IPS DF 6.9 (cell line): ENCODE measurements at places on chromosomes 6 and 20.

DNA sequence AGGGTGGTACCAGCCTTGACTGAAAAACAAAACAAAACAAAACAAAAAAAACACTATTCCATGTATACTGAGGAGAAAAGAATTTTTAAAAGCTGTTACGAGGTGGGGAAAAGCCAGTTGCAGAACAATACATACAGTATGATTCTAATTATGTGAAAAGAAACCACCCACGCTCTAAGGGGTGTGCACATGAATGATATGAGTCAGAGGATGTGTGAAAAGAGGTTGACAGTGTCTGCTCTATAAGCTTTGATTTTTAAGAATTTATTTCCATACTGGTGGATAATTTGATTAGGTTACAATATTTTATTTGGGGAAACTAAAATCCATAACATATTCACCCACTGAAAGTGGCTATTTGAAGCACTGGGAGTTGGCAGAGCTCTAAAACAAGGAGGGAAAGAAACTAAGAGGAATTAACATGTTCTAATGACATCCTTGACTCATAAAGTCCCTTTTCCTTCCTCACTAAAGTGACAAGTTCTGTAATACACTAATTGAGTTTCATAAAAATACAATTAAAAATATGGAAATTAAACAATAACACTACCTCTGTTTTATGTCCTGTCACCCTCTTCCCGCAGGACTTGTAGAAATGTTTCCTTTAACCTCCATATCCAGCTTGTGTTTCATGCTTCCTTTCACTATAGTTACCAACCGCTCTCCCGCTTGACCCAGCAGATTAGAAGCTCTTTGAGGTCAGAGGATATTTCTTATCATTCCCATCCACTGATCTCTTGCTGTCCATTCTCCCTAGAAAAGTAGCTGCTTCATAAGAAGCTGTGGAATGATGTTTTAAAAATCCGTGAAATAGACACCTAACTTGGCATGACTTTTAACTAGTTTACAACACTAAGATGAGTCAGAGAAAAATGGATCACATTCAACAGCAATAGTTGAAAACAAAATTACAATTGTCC, 118.6 kb upstream of the CCDC28A start:
- no peak for DNase-seq
- no peaks in the 10 kb centered on the region for H3K36me3 ChIP-seq
- no peaks in the 10 kb centered on the region for H3K4me1 ChIP-seq
- no peaks in the 10 kb centered on the region for H3K27me3 ChIP-seq
- no peak overlapping the region for H3K27ac ChIP-seq

GRCh38 chr20:7722564-7722963, 217.7 kb downstream of the HAO1 start:
- no peaks in the 10 kb centered on the region for H3K4me1 ChIP-seq
- no peak for DNase-seq
- H3K27me3 ChIP-seq, result no peaks in the 10 kb centered on the region
- H3K4me3 ChIP-seq, result no peak overlapping the region
- no peaks in the 10 kb centered on the region for H3K36me3 ChIP-seq
- H3K27ac ChIP-seq, result no peak overlapping the region

DNA sequence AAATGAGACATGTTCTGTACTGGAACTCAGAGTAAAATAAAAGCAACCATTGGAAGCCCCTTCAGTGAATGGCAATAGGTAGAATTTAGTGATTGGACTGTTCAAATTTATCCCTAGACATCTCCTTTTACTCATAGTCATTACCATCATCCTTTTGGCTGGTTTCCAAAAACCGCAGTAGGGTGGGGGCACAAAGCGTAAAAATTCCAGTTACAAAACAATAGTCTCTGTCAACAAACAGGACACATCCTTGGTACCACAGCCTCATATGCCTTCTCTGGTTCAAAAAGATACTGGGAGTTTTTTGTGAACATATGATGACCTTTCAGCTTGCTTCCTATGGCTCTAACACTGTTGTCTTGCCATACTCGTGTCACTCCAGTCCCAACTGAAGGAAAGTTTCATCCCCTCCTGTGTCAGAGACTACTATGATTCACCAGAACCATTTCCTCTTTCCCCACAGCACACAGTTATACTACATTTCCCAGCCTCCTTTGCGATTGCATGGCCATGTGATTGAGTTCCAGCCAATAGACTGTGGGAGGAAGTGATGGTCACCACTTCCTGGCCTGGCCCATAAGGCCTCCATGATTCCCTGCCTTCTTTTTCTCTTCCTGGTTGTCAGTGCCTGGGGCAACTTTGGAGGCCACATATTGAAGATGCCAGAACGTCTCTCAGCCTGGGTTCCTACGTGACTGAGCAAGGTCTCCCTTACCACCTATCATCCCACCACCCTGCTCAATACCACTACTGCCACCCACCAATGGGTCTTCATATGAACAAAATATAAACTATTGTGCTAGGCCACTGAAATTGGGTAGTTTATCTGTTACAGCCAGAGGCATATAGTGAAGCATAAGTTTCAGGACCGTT, 162.4 kb downstream of the ID4 start:
- no peak for DNase-seq
- no peaks in the 10 kb centered on the region for H3K27me3 ChIP-seq
- no peaks in the 10 kb centered on the region for H3K36me3 ChIP-seq
- H3K4me3 ChIP-seq, result no peak overlapping the region
- no peaks in the 10 kb centered on the region for H3K4me1 ChIP-seq

DNA sequence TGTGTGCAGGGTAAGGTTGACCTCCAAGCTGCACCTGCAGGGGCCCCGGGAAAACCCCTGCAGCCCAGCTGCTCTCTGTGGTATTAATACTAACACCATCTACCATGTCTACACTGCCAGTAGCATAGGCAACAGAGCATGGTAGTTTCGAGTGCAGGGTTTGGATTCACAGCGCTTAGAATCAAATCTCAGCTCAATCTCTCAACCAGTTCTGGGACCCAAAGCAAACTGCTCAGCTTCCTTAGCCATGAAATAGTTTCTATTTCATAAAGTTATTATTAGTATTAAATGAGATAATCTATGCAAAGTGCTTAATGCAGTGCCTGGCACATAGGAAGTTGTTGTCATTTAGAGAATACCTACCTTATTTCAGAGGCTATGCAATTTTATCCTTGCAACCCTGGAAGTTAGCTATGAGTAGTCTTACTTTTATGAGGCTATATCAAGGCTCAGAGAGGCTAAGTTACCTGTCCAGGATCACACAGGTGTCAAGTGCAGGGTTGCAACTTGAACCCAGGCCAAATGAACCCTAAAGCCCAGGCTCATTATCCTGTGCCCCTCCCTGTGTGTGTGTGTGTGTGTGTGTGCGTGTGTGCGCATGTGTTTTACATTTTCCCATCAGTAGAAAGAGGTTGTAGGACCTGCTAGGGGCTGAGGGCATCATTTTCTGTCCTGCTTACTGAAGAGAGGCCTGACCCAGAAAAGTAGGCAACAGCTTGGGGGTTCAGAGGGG, 27.6 kb upstream of the MRPS18A start:
- no peaks in the 10 kb centered on the region for H3K36me3 ChIP-seq
- no peaks in the 10 kb centered on the region for H3K27me3 ChIP-seq
- H3K4me3 ChIP-seq, result no peak overlapping the region
- H3K27ac ChIP-seq, result no peak overlapping the region
- 0 out of 2 replicates have a peak, but pooled peaks cover 2% of the 10 kb centered on the region for H3K4me1 ChIP-seq

DNA sequence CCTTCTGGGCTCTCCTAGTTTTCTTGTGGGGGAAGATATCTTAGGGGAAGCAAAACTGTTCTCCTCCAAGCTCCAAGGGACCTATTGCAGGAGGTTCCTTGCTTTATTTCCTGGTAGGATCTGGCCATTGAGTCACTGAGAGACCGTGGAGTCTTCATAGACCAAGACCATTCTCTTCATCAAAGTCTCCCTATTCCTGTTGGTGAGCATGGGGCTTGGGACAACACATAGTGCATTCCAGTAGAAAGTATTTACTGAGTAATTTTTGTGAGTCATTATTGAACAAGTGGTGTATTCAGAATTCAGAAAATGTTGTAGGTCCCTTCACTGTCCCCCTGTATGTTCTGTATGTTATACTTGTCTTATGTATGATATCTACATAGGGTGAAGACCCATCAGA, 133.6 kb downstream of the CDH26 start:
- no peak overlapping the region for H3K27ac ChIP-seq
- H3K36me3 ChIP-seq, result no peaks in the 10 kb centered on the region
- no peak for DNase-seq
- H3K4me3 ChIP-seq, result no peak overlapping the region
- H3K4me1 ChIP-seq, result no peaks in the 10 kb centered on the region
- no peaks in the 10 kb centered on the region for H3K27me3 ChIP-seq

DNA sequence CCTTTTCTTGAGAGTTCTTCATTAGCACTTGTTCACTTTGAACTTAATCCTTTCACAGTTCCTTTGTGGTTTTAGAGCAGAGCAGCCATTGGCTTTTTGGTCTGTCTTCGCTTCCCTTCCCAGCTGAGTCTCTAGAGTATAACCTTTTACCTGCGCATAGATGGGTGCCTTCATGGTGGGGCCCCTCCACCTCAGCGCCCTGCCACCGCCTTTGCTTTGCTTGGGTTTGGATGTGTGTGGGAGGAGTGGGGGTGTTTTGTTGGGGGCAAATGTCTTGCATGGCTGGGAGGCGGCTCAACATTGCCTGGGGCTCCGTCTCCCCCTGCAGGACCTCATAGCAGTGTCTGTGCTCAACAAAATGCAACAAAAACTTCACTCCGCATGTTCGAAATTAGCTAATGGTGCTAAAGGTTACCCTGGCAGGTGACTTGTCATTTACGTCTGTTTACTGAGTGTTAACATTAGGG, 11.9 kb downstream of the PYGB start:
- H3K4me1 ChIP-seq, result no peaks in the 10 kb centered on the region
- no peak for DNase-seq
- H3K36me3 ChIP-seq, result peaks cover 8% of the 10 kb centered on the region; the same call in 1 of the 2 replicates
- no peak overlapping the region for H3K4me3 ChIP-seq
- H3K27ac ChIP-seq, result no peak overlapping the region

DNA sequence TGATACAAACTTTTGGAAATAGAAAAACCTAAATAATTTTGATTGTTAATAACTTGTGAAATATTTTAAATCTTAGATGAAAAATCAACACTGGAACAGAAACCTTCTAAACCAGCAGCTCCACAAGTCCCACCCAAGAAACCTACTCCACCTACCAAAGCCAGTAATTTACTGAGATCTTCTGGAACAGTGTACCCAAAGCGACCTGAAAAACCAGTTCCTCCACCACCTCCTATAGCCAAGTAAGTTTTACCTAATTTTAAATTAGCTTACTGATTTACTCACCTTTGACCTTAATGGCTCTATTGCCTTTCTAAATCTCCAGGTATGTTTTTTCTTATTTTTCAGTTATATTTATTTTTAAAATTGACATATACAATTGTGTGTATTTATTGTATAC, 102.6 kb upstream of the ADGRF4 start:
- no peaks in the 10 kb centered on the region for H3K27me3 ChIP-seq
- H3K36me3 ChIP-seq, result peaks cover 11% of the 10 kb centered on the region; the same call in 1 of the 2 replicates
- DNase-seq, result no peak
- H3K27ac ChIP-seq, result no peak overlapping the region
- H3K4me1 ChIP-seq, result no peaks in the 10 kb centered on the region

DNA sequence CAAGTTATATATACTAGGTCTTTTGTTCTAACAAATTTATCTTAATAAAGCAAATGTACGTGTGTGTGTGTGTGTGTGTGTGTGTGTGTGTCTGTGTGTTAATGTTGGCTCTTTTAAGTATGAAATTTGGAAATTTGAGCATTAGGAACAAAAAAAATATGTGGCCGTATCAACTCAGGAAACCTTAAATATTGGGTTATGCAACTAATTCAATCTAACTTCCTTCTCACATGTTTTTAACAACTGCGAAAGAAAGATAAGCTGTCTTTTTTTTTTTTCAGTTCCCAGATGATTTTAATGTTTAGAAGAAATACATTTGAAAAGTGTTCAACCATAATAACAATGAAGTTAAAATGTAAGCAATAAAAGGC, 616.4 kb upstream of the ARID1B start:
- H3K27me3 ChIP-seq, result no peaks in the 10 kb centered on the region
- no peaks in the 10 kb centered on the region for H3K4me1 ChIP-seq
- DNase-seq, result no peak
- H3K4me3 ChIP-seq, result no peak overlapping the region

DNA sequence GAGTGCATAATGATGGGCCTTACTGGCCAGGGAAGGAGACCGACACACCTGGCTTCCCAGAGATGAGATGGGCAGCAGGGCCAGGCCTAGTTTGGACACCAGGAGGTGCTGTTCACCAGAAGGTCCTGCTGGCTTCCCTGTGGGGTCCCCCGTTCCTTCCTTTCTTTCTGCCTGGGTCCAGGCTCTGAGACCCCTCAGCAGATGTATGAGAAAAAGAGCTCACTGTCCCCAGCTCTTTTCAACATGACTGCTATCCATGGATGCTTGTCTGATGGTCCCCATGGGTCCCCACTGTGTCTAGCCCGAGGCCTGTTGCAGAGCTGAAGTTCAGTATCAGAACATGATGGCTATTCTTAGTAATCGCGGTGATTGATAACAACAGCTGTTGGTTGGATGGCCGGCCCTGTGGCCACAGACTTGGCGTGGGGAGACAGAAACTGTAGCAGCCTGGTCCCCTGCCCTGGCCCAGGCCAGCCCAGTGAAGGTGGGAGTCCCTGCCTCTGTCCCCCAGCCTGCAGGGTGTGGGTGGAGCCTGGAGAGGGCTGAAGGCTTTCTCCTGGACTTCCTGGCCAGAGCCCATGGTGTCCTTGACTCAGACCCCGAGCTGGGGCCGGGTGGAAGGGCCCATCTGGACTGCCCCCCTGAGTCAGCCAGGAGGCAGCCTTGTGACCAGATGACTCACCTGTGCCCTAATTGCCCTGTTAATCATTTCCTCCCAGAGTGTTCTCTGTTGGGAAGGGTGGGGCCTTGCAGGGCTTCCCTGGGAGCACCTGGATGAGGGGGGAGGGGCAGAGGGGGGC, 9.9 kb upstream of the BAK1 start:
- no peak overlapping the region for H3K4me3 ChIP-seq
- no peaks in the 10 kb centered on the region for H3K27me3 ChIP-seq
- peaks cover 9% of the 10 kb centered on the region for H3K4me1 ChIP-seq
- H3K27ac ChIP-seq, result no peak overlapping the region

GRCh38 chr20:44835661-44836221, 25.4 kb upstream of the RIMS4 start:
- no peak overlapping the region for H3K27ac ChIP-seq
- no peak overlapping the region for H3K4me3 ChIP-seq
- H3K36me3 ChIP-seq, result no peaks in the 10 kb centered on the region
- H3K27me3 ChIP-seq, result no peaks in the 10 kb centered on the region

DNA sequence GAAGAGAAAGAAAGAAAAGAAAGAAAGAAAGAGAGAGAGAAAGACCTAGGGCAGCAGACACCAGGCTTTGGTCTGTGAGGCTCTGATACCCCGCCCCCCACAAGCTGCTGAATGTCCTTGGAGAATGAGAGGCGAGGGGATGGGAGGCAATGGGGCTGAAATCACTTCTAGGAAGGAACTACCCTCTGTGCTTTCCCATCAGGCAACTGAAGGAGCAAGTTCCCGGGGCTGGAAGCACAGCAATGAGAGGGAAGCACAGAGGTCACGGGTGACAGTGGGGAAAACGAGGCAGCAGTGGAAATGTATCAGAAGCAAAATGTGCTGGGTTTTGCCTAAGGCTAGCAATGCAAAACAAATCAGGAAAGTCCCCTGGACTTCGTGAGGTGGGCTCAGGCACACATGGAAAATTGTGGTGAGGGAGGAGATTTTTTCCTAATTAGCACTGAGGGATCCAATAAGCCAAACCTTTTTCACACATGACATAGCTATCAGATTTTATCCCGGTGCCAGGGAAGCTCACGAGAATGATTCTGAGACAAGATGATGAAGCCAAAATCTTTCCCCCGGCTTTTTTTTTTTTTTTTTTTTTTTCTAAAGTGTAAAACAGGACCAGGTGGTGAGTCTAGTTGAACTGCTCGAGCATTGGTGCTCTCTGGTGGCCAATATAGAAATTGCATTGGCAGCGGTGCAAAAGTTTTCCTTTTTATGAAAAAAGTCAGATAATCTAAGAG, 16.8 kb upstream of the ARFGEF2 start:
- H3K4me1 ChIP-seq, result peaks cover 3% of the 10 kb centered on the region; the same call in 1 of the 2 replicates
- DNase-seq, result peak; percentile 25
- no peaks in the 10 kb centered on the region for H3K27me3 ChIP-seq
- no peak overlapping the region for H3K27ac ChIP-seq
